NCI-H524 treated with DMSO at 0.1 percent for 48 hours (cell line): ENCODE measurements at places on chromosomes 5 and 9.

GRCh38 chr9:75169623-75170022 lies 81.3 kb downstream of the OSTF1 start:
- DNase-seq, result no peak

GRCh38 chr5:76617675-76618074 lies 5.5 kb downstream of the F2RL2 start:
- DNase-seq, result no peak

GRCh38 chr9:115204904-115205453 lies 87.0 kb upstream of the TNC start:
- DNase-seq, result no peak

GRCh38 chr9:99824378-99825171 lies 2.9 kb downstream of the NR4A3 start:
- no peak for DNase-seq

GRCh38 chr5:137282216-137282615 lies 216.9 kb downstream of the SPOCK1 start:
- no peak for DNase-seq

GRCh38 chr9:37302277-37302676 lies 120.2 kb upstream of the GRHPR start:
- DNase-seq, result peak; percentile 28

DNA sequence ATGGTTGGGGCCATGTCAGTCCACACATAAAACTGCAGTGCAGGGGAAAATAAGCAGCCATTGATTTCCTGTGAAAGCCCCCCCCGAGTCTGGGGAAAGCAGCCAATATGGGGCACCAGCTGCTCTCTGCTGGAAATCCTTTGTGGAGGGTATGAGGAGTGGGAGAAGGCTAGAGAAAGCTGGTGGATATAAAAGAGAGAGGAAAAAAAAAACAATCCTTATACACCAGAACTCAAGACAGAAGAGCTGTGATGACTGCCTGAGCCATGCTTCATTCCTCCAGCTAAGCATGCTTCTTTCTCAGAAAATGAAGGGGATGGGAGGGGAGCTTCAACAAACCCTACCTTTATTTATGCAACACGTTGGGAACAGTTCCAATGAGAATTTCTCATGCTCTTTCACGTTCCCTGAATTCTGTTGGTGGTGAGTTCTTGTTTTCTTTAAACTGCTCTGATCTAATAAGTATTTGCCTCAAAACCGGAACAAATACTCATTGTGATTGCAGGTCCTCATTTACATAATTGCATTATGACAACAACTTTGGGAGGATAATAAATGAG lies 688.0 kb upstream of the SEMA6A start:
- DNase-seq, result no peak

GRCh38 chr5:22591461-22591860 lies 261.7 kb downstream of the CDH12 start:
- DNase-seq, result no peak
